ENCODE measurements at places on chromosomes 2 and 18.
A peak's percentile ranks its signal among the peaks of the same experiment; 100 is the strongest.

DNA sequence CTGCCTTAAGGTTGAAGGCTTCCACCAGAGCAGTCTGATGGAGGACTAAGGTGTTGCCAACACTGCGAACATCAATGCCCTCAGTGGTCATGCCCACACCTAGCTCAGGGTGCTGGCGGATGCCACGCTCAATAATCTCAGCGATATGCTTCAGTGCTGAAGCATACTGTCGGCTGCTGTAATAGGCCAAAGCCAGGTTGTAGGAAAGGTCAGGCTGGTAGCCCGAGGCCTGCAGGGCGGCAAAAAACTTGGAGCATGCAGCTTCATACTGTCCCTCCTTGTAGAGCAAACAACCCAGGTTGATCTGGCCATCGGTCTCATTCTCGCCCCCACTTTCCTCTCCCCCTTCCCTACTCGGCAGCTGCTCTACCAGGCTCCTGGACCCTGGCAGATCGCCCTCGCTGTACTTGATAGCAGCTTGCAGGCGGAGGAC, 159.4 kb downstream of the AGPS start:
- DNase-seq, result no peak

GRCh38 chr18:55781481-55781957, 193.5 kb upstream of the TCF4 start:
- DNase-seq, result no peak

GRCh38 chr2:55111570-55112228, 61.4 kb upstream of the RTN4 start:
- DNase-seq, result peak; percentile 80

DNA sequence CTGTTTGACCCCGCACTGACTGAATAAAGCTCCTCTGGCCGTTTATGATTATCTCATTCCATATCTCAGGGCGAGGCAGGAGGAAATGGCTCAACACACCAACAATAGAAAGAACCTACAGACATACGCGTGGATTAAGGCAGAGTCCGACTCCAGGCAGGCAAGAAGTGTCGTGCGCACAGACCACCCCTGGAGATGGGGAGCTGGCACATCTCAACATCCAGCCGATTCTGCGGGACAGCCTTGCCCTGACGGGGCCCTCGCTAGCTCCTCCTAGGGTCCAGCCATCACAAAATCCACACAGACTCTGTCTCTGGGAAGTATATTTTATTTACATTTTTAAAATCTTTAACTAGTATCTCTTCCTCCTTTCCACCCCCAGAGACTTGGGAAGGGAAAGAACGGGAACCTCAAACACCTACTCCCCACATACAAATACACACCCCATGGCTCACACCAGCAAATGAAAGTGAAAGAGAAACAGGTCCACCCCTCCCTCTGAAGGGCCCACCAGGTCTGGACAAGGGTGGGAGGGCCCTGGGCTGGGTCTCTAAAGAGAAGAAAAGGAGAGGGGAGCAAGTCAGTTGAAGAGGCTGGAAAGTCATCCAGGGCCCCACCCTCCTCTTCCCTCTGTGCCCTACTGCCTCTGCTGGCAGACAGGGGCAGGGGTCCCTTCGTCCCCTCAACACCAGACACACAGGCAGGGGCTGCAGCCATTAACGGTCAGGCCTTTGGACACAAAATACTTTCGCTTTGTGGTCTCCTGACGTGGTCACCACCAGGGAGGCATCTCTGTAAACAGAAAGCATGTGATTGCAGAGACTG, 3.2 kb downstream of the GPBAR1 start:
- DNase-seq, result no peak

GRCh38 chr18:65527879-65528633, 222.8 kb upstream of the CDH7 start:
- no peak for DNase-seq

Measured in BJ (cell line).